ENCODE measurements at places on chromosomes 2 and 18.

DNA sequence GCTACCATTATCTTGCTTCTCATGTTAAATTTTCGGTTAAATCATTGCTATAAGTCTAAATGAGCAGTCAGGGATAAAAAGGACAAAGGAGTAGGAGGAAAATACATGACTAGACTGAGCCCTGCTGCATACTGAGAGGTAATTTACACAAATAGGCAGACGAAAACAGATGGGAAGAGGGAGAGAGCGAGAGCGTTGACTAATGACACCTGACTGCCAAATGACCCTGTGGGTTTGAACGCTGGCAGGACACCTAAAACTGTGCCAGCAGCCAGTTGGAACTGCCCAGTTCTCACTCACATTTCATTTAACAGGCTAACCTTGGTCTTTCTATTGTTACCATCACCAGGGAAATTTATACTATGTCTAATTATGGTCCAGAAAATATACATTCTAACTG lies 978.2 kb downstream of the CPS1 start:
- no peaks in the 10 kb centered on the region for H3K36me3 ChIP-seq
- no peak overlapping the region for H3K27ac ChIP-seq
- no peak overlapping the region for H3K4me3 ChIP-seq
- DNase-seq = no peak
- no peaks in the 10 kb centered on the region for H3K4me1 ChIP-seq

DNA sequence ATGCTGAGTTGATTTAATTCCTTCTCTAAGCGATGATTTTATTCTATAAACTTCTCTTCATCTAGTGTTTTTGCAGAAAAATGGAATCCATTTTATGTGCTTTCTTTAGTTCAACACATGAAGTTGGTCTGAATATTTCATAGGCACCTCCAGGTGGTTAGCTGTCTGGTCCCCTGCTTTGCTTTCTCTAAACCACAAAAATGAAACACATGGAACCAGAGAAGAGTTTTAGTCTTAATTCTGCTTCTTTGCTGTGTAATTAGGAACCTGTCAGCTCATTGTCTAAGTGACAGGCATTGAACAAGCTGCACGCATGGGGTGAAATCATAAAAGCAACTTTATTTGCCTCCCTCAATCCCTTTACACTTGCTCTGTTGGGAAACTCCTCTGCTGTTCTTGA lies 150.4 kb downstream of the PIK3C3 start:
- no peaks in the 10 kb centered on the region for H3K36me3 ChIP-seq
- peaks cover 3% of the 10 kb centered on the region for H3K27me3 ChIP-seq
- DNase-seq = no peak
- no peaks in the 10 kb centered on the region for H3K4me1 ChIP-seq
- no peak overlapping the region for H3K27ac ChIP-seq
- no peak overlapping the region for H3K4me3 ChIP-seq

- no peaks in the 10 kb centered on the region for H3K4me1 ChIP-seq
- H3K27ac ChIP-seq = no peak overlapping the region
- H3K4me3 ChIP-seq = no peak overlapping the region
- no peak for DNase-seq
- no peaks in the 10 kb centered on the region for H3K27me3 ChIP-seq
Observed at GRCh38 chr2:3076848-3077642, 300.6 kb downstream of the EIPR1 start.

DNA sequence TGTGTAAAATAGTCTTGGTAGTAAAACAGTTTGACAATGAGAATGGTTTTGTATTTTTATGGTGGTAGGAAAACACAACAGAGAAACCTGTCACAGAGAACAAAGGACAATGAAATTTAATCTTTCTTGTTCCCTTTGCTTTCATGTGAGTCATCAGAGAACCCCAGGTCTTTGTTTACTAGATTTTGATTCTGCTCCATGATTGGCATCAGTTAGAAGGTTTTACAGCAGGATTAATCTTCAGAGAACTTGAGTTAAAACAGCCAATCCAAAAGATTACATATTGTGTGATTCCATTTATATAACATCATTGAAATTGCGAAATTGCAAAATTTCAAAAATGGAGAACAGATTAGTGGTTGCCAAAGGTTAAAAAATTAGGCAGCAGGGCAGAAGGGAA lies 2.5 kb downstream of the APLF start:
- peaks cover 47% of the 10 kb centered on the region for H3K4me1 ChIP-seq
- H3K27ac ChIP-seq = no peak overlapping the region
- H3K36me3 ChIP-seq = peaks cover 2% of the 10 kb centered on the region
- DNase-seq = no peak
- H3K4me3 ChIP-seq = no peak overlapping the region
- H3K27me3 ChIP-seq = peaks cover 1% of the 10 kb centered on the region

DNA sequence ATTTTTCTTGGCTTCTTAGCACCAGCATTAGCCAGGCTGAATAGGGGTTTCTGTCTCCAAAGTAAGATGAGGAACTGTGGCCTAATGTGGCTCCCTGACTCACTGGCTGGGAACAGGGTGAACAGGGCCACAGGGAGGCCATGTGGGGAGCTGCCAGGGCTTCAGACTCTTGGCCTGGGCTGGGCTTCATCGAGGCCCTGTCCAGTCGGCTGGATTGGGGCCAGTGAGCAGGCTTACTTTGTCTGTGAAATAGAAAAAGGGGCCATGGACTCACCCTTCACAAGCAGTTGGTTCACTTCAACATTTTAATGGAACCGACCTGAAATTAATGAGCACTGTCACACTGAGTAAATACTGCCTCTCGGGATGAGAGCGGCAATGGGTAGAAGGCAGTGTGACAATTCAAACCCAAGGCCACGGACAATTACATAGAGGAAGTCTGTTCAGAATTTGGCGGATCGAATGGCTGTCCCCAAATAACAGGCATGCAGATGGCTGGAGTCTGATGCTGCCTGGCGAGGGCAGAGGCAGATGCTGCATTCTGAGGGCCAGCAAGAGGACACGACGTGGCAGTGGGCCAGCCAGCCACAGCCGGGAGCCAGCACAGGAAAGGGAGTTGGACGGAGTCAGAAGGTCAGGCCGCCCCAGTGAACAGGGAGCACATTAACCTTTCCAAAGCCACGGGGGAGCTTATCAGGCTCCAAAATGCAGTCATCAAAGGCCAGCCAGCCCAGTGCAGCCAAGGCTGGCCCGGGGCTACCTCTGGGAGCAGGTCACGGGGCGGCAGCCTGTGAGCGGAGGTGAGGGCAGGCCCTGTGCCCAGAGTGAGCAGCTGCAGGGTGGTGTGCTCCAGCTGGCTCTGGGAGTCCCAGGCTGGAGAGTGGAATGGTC lies 146.6 kb upstream of the REV1 start:
- no peaks in the 10 kb centered on the region for H3K27me3 ChIP-seq
- no peaks in the 10 kb centered on the region for H3K4me1 ChIP-seq
- DNase-seq = no peak
- no peak overlapping the region for H3K27ac ChIP-seq
- no peaks in the 10 kb centered on the region for H3K36me3 ChIP-seq

DNA sequence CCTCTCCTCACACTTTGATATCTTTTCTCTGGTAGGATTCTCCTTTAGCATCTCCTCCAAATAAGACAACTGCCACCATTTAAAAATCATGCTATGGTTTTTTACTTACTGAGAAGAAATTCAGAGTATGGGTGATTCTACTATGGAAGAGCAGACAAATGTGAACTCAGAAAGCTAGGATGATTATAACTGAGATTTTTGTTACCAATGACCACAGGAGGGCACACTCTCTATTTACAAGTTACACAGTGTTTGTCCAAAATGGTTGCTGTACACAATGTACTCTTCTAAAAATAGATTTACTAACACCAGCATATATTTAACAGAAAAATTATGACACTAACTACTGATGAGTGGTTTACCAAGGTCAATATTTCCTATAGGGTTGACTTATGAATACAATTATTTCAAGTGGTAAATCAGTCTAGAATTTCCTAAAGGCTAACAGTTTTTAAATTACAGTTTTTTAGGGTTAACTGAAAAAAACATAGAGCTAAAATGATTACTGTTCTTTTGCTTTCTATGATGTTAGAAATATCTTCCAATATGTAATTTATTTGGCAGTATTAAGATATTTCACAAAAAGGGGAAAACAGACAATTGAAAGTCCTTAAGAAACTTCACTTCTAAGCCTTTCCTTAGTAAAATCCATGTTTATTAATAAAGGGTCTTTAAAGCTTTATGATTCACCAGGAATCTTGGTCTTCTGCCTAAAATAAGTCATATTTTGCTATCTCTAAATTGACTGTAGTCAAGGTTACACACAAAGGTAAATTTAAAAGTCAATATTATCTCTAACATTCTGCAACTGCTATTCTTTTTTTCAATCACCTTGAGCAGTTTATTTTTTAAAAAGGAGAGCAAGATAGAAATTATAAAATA lies 57.2 kb downstream of the MAP4K3 start:
- no peak for DNase-seq
- H3K4me1 ChIP-seq = peaks cover 39% of the 10 kb centered on the region

GRCh38 chr2:112688086-112688880 lies 32.5 kb upstream of the NT5DC4 start:
- peaks cover 3% of the 10 kb centered on the region for H3K27me3 ChIP-seq
- DNase-seq = no peak
- H3K4me1 ChIP-seq = peaks cover 50% of the 10 kb centered on the region
- no peak overlapping the region for H3K4me3 ChIP-seq
- H3K27ac ChIP-seq = no peak overlapping the region
- no peaks in the 10 kb centered on the region for H3K36me3 ChIP-seq

DNA sequence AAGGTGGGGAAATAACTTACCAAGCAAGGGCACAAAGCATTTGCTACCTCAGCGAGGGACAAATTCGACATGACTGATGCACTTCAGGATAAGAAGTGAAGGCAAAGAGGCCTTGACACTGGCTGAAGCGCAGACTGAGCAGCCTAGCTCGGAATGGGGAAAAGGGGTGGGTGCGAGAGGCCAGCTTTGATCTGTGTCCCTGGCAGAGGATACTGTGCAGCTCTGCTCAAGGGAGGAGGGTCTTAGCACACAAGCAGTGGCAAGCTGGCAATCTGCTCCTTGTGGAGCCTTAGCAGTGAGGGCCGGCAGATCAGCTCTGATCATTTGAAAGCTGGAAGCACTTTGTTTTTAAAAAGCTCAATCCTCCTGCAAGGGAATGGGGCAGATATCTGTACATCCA lies 222.3 kb downstream of the ZBTB7C start:
- H3K27me3 ChIP-seq = peaks cover 15% of the 10 kb centered on the region
- no peak overlapping the region for H3K4me3 ChIP-seq
- DNase-seq = no peak
- H3K4me1 ChIP-seq = no peaks in the 10 kb centered on the region
- no peak overlapping the region for H3K27ac ChIP-seq
- H3K36me3 ChIP-seq = no peaks in the 10 kb centered on the region

DNA sequence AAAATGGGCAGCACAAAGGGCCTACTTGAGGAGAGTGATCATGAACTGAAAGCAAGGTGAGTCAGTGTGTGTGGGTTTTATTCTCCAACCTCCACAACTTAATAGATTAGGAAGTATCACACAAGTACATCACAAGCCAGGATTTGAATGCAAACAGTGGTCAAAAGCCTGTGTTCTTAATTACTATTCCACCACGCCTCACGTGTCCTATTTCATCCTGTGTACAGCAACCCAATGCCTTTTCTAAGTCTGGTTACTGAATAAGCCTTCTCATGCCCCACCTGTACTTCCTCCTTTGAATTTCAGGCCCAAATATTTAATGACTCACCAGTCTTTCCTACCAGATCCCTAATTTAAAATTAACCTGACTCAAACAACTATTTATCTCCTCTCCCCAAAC lies 755.7 kb upstream of the SLC8A1 start:
- DNase-seq = no peak
- no peaks in the 10 kb centered on the region for H3K4me1 ChIP-seq
- H3K4me3 ChIP-seq = no peak overlapping the region

- DNase-seq = no peak
- peaks cover 11% of the 10 kb centered on the region for H3K4me1 ChIP-seq
- H3K27ac ChIP-seq = no peak overlapping the region
- peak overlapping the region; percentile 75 for H3K4me3 ChIP-seq
- H3K27me3 ChIP-seq = peaks cover 32% of the 10 kb centered on the region
- H3K36me3 ChIP-seq = no peaks in the 10 kb centered on the region
Observed at GRCh38 chr18:55322178-55322735, 265.7 kb downstream of the TCF4 start.

- H3K27me3 ChIP-seq = peaks cover 7% of the 10 kb centered on the region
- H3K36me3 ChIP-seq = no peaks in the 10 kb centered on the region
- no peak overlapping the region for H3K4me3 ChIP-seq
Observed at GRCh38 chr2:7900593-7900992, 781.3 kb upstream of the ID2 start.

DNA sequence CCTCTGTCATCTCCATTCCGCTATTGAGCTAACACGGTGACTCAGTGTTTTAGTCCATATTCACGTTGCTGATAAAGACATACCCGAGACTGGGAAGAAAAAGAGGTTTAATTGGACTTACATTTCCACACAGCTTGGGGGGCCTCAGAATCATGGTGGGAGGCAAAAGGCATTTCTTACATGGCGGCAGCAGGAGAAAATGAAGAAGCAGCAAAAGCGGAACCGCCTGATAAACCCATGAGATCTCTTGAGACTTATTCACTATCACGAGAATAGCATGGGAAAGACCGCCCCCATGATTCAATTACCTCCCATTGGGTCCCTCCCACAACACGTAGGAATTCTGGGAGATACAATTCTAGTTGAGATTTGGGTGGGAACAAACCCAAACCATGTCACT lies 22.6 kb upstream of the CXXC1 start:
- H3K4me3 ChIP-seq = no peak overlapping the region
- peaks cover 21% of the 10 kb centered on the region for H3K27me3 ChIP-seq
- no peak overlapping the region for H3K27ac ChIP-seq
- H3K4me1 ChIP-seq = peaks cover 18% of the 10 kb centered on the region

DNA sequence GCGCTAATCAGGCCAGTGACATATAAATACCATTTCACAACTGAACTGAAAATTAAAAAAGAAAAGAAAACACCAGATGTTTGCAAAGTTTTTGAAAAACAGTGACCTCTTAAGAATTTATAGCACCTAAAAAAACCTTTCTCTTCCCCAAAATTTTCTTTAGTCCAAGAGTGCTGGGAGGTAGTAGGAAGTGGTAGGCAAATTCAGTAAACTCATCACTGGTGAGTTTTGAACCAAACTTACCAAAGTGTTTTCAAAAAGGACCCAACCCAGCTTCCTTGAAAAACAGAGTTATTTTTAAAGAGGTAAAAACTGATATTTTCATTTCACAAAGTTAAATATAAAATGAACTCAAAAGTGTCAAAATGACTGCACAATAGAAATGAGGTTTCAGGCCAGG lies 90.4 kb downstream of the TMEM247 start:
- no peak for DNase-seq
- no peaks in the 10 kb centered on the region for H3K4me1 ChIP-seq
- no peak overlapping the region for H3K27ac ChIP-seq
- no peaks in the 10 kb centered on the region for H3K27me3 ChIP-seq
- no peaks in the 10 kb centered on the region for H3K36me3 ChIP-seq

- no peak for DNase-seq
- H3K27ac ChIP-seq = no peak overlapping the region
- peaks cover 57% of the 10 kb centered on the region for H3K36me3 ChIP-seq
- no peaks in the 10 kb centered on the region for H3K27me3 ChIP-seq
- H3K4me3 ChIP-seq = no peak overlapping the region
- H3K4me1 ChIP-seq = peaks cover 5% of the 10 kb centered on the region
Observed at GRCh38 chr2:196884368-196884767, 42.1 kb downstream of the PGAP1 start.

Data from activated T-helper 1 cell treated with anti-CD3 and anti-CD28 coated beads, Interleukin-12 subunit alpha, Interleukin-12 subunit beta, Interleukin-2, Interleukin-4 antibody, amounts not matched to agents 30 ng/mL and 10 ng/mL and 1 ng/mL, durations not matched to agents 14 hours and 24 hours and 36 hours (primary cell).